ENCODE measurements at places on chromosomes 7 and 10.
A peak's percentile ranks its signal among the peaks of the same experiment; 100 is the strongest.

- no peak for DNase-seq
Observed at GRCh38 chr7:6554848-6555247, 3.6 kb upstream of the GRID2IP start.

GRCh38 chr7:69282946-69283345, 315.3 kb upstream of the AUTS2 start:
- no peak for DNase-seq

- DNase-seq = no peak
Observed at GRCh38 chr7:71364551-71364950, 232.6 kb downstream of the GALNT17 start.

- no peak for DNase-seq
Observed at GRCh38 chr7:129649128-129649690, 37.7 kb downstream of the NRF1 start.

DNA sequence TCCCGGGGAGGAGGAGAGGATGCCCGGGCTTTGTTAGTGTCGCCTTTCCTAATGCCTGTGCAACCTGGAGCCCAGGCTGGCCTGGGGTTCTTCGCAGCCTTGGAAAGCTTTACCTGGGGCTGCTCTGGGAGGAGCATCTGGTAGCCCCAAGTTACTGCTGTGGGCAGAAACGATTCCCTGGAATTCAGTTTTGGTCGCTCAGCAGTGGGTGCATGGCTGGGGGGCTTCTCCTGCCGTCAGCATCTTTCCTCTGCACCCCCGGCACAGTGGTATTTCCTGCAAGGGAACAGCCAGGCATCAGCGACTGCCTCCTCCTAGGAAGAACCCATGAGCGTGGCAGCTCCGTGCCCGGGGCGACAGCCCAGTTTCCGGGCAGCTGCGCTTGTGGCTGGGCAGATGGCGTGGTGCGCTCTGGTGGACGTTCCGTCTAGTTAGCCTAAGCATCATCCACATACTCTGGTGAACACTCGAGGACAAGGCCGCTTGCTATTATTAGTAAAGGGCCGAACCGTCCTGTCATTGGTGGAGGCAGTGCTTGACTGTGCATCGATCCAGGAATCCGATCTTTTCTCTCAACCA, 107.0 kb upstream of the BTBD16 start:
- no peak for DNase-seq

DNA sequence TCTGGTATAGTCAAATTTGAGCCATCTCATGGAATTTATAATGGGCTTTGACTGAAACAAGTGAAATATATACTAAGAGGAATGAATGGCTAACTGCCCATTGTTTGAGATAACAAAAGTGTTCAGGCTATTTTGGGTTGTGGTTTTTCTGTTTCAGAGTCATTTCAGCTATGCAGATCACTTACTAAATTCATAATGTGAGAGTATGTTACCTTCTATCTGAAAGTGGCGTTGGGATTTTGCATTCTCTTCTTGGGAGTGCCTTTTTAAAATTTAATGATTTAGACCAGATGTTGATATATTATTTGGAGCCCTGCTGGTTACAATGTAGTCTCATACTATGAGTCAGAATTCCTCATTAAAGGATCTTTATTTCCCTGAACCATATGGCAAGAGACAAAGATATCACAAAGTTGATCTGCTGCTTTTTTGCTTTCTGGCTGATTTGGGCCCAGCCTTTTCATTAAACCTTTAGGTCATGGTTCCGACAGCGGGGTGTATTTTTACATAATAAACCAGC, 10.4 kb downstream of the VCL start:
- peak; percentile 62 for DNase-seq

GRCh38 chr7:79337717-79338116, 115.8 kb downstream of the MAGI2 start:
- DNase-seq = no peak

DNA sequence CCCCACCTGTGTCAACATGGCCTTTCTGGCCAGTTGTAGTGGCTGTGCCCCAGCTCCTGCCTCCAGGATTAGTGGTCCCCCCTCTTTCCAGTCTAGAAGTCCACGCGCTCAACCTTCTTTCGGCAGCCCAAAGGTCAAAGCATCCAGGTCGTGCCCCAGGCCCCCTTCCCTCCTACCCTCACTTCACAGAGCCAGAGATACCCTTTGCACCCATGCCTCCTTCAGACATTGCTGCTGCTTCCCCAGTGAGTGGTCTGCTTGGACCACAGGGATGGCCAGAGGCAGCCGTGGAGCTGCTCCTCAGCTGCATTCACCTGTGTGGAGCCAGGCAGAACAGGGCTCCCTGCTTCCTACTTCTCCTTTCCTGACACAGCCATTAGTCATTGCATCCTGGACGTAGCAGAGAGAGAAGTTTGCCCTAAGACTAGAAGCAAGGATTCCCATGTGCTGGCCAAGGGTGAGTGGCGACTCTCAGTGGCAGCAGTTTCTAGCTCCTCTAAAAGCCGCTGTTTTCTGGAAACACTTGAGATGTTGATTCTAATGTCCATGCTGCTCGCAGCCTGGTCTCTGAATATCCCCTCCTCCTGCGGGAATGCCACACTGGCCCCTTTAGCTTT, 243.1 kb upstream of the SHH start:
- no peak for DNase-seq

DNA sequence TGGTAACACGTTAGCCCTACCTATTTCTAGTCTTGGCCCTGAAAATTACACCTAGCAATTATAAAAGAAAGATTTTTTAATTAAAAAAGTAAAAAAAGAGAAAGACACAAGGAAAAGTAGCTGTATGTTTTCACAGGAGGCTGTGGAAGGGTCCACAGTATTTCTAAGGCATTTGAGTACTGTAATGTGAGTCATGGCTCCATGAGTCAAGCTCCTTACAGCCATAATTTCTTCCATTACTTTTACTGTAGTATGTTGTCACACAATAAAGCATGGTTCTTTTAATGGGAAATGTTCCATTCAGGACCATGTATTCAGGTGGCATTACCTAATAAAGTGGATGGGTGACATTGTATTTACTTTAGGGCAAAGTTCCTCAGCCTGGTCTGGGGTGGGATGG, 113.4 kb downstream of the GPR37 start:
- DNase-seq = no peak

DNA sequence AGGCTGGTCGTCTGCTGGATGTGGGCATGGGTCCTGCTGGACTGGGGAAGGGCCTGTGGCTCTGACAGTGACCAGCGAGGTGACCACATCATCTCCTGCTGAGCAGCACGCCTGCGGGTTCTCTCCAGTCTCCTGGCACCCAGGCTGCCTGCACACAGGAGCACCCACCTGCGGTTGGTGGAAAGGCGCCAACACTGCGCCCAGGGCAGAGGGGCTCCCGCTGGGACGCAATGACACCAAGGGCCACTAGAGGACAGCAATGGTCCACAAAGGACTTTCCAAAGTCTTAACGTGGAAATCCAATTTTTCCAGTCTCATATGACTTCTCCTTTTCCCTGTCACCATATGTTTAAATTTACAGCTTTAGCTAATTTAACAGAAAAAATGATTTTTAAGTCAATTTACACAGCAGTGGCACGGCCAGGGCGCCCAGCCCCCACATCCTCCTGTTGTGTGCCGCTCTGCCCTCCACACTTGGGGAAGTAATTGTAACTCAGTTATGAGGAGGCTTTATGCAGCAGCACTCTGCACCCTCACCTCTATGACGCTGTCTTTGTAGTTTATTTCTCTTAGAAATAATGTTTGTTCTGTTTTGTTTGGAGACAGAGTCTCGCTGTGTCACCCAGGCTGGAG, 38.1 kb downstream of the CFAP46 start:
- DNase-seq = no peak

DNA sequence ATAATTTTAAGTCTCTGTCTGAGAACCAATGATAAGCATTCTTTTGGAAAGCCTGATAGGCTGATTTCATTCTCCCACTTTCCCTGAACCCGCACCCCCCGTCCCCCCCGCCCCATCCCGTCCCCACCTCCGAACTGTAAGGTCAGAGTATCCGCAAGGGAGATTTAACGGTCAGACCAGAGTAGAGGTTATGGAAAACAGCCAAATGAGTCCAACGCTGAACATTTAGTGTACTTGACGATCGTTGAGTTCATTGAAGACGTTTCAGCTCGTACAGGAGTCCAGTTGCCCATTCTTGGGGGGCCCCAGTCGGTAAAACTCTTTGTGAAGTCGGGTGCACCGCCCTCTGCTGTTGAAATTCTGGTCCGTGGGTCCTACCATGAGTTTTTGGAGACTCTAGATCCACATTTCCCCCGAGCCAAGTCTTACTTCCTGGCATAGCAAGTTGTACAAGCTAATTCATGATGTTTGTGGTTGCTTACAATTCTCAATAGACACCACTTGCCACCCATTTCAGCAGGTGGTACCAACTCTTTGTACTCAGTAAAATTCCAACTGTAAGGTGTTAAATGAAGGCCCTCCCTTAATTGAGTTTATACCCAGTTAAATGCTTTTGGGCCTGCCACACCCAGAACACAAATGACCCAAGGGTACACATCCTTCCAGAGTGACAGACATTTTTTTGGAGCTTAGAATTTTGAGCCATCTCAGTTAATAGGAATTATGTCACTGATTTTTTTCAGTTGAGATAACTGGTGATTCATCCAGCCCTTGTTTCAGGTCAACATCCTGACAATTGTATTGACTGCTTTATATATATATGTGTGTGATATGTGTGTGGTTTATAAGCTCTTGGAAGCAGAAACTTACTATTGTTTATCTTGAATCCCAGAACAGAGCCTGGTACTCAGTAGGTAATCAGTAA, 1.2 kb downstream of the MARCHF5 start:
- DNase-seq = peak; percentile 84

- peak; percentile 40 for DNase-seq
Observed at GRCh38 chr10:49594594-49594993, 15.5 kb upstream of the SLC18A3 start.

GRCh38 chr10:8047452-8048280, 6.8 kb upstream of the GATA3 start:
- no peak for DNase-seq

DNA sequence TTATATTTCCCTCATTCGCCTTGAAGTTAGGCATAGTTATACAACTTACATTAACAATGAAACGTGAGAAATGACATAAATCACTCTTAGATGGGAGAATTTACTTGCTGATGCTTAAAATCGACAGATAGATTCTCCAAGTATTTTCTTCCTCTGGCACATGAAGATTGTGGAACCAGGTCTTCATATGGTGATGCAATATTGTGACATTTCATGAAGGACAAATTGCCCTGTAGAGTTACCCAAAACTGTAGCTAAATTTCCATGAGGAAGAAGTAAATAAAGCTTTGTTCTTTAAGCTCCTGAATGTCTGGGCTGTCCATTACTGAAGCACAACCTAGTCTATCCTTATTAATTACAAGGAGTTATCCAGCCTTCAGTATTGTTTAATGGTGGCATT, 353.1 kb downstream of the THSD7A start:
- no peak for DNase-seq

- no peak for DNase-seq
Observed at GRCh38 chr7:28954471-28954870, 3.7 kb downstream of the TRIL start.

DNA sequence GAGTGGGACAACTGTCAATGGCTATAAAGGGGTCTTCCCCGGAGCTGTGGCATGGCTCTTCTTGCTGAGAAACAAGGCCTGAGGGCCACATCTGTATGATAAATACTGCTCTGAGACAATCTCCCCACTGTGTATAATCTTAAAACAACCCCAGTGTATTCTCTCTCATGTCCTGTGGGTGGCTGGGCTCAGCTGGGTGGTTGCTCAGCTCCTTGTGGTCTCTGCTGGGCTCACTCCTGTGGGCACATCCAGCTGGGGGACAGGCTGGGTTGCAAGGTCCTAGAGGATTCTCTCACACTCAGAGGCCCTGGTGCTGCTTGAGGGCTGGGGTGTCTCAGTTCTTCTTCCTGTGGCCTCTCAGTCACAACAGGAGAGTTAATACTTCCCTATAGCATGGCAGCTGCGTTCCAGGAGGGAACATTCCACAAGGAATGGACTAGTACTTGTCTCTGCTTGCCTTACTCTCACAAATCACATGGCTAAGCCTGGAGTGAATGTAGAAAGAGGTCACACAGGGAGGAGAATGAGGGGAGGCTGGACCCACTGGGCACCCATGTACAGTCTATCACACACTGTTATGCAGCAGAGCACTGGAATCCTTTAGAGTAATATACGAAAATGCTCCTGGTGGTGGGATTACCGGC, 4.5 kb upstream of the EEPD1 start:
- DNase-seq = no peak

DNA sequence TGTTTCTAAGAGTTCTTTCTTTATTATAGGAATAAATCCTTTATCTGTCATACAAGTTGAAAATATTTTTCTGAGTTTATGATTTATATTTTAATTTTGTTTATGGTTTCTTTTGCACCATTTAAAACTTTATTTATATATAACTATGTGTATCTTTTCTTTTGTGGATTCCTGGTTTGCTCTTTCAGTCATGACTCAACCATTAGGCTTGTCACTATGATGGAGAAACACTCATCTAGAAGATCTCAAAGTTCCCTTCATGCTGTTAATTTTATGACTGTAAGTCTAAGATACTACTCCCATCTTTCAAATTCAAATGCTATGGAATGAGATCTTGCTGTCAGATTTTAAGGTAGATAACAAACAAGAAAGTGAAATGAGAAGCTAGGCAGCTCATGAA, 199.5 kb downstream of the INHBA start:
- DNase-seq = no peak

GRCh38 chr7:127978421-127978820, 52.8 kb downstream of the LRRC4 start:
- DNase-seq = no peak
